Foreskin melanocyte (primary cell): ENCODE measurements at places on chromosomes 2 and 18.
A peak's percentile ranks its signal among the peaks of the same experiment; 100 is the strongest.

- no peak for DNase-seq
Observed at GRCh38 chr2:3433776-3434400, 54.4 kb downstream of the TRAPPC12 start.

DNA sequence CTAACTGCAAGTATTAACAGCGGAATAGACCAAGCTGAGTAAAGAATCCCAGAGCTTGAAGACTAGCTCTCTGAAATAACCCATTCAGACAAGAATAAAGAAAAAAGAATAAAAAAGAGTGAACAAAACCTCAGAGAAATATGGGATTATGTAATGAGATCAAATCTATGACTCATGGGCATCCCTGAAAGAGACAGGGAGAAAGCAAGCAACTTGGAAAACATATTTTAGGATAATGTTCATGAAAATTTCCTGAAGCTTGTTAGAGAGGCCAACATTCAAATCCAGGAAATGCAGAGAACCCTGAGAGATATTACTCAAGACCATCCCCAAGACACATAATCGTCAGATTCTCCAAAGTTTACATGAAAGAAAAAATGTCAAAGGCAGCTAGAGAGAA is 17.3 kb downstream of the PFN4 start:
- DNase-seq = no peak

- DNase-seq = no peak
Observed at GRCh38 chr18:61896757-61897156, 4.0 kb upstream of the RNF152 start.

GRCh38 chr2:84033347-84033974 is 425.6 kb downstream of the SUCLG1 start:
- no peak for DNase-seq

DNA sequence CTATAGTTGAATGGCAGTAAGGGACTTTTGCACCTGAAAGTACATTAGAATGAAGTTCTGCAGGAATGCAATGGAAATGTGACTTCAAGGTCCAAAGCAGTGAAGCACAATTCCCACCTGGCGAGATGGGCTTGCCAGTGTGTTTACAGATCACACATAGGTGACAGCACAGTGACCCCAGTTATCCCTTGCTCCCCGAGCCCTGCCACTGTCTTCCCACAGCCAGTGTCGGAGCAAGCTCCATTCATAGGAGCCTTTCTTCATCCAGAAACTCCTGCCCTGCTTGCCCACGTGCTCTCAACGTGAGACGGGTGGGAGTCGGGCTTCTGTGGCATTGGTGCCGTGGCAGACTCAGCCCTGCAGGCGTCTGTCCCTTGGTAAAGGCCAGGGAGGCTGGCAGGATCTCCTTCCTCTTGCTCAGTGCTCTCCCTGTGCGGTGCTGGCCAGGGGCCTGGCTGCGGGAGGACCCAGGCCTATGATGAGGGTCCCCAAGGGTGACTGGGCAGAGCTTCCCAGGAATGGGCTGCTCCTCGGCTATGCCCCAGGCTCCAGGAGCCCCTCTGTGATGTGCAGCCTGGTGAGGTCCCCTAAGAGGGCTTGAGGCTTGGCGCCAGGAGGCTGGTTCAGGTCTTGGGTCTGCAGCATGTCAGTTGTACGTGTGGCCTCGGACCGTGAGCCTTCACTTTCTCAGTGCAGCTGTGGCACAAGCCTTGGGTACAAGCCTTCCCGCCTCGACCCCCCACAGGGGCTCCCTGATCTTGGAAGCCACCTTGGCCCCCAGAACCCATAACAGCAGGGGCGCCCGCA is 40.2 kb downstream of the SNED1 start:
- no peak for DNase-seq

GRCh38 chr18:37889963-37890362 is 324.4 kb upstream of the CELF4 start:
- no peak for DNase-seq

DNA sequence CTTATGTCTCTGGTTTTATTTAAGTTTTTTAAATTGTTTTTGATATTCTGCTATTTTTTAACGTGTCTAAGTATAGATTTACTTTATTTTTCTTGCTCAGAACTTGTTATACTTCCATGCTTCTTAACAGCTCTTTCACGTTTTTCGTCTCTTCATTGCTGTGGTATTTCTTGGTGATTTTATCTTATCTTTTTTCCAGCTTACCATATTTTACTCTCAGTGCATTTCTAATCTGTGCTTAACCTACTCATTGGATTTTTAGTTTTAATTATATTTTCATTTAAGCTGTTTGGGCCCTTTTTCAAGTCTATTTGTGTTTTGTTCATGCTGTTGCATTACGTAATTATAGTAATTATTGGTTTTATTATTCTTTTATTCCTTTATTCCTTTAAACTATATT is 11.1 kb downstream of the SLC9A2 start:
- DNase-seq = no peak

DNA sequence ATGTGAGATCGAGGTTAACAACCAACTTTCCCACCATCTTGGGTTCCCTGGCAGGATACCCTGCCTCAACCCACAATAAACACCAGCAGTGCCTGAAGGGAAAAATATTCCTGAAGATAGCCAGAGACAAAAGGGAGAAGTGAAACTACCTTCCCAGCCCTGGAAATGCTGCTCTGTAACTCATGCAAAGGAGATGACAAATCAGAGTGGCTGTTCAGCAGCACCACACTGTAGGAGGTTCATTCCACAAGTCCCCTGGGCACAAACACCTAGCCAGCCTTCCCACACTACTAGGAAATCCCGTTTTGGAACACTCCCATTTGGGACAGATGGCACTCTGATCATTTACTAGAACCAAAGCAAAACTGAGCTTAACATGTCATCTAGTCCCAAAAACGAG is 190.7 kb upstream of the RBBP8 start:
- DNase-seq = no peak

DNA sequence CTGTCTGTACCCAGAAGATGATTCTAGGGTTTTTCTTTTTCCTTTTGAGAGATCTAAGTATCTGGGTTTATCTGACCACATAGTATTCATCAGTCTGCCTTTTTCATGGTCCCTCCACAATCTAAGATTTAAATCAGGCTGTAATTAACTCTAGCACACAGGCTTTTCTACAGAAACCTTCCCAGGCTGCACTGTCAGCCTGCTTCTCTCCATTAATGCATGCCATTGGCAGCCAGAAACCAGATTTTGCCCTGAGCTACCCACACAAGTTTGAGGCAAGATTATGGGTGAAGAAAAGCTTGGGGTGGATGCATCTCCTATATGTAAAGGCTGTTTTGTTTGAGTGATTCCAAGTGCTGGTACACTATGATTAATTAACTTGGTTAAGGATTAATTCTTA is 45.7 kb upstream of the EML4 start:
- DNase-seq = no peak

DNA sequence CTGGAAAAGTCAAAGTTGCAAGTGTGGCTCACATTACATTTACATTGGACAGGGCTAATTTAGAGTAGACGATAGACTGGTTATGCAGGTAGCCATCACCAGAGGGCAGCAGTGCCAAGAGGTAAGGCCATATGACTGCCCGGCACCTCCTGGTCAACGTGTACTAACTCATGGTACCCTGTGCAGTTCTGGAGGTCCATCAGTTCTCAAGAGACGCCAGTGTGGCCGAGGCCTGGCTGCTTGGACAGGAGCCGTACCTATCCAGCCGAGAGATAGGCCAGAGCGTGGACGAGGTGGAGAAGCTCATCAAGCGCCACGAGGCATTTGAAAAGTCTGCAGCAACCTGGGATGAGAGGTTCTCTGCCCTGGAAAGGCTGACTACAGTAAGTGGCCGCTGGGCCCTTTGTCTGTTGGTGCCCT is 65.8 kb upstream of the EML6 start:
- no peak for DNase-seq

- no peak for DNase-seq
Observed at GRCh38 chr2:234005126-234005525, 45.4 kb upstream of the SPP2 start.

DNA sequence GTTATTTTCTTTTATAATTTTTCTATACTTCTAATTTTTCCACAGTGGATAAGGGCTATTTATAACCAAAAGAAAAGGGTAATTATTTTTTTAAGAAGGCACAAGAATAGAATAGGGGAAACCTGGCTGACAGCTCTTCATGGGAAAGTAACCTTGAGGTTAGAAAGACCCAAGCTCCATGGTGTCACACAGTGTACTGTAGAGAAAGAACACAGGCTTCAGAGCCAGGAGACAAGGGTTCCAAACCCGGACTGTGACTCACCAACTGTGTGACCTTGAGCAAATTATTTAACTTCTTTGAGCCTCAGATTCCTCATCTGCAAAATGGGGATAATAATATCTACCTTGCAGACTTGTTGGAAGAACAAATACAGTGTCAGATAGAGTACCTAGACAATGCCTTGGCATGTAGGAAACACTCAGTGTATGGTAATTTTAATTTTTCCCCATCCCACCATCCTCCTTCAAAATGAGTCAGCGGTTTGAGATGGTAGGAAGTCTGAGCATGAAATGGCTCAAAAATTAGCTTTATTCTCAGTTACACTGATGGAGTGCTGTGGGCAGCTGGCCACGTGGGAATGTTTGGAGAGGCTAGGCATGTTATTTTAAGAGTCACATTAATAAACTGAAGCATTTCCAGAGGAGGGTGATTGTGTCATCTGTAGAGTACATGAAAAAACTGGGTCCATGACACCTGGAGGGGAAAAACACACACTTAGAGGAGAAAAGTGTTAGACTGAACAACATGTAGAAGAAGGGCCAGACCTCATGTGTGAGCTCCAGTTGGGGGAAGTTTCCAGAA is 36.7 kb downstream of the TMEM37 start:
- no peak for DNase-seq

DNA sequence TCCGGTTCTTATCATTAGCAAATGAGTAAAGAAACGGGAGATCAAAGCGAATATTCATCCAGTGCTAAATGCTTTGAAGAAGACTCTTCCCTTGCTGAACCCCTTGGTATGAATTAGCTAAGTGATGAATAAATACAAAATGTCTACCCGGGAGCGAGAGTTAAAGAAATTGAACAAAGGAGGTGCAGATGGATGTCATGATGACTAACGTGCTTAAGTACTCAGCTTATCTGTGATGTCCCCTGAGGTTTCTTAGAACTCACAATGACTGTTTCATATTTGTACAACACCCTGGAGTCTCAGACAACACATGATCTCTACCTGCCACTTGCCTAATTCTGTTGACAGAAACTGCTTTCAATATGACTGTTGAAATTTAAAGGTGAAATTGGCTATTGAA is 148.5 kb downstream of the TMEM200C start:
- no peak for DNase-seq

GRCh38 chr18:70415823-70416488 is 127.1 kb downstream of the SOCS6 start:
- DNase-seq = no peak

DNA sequence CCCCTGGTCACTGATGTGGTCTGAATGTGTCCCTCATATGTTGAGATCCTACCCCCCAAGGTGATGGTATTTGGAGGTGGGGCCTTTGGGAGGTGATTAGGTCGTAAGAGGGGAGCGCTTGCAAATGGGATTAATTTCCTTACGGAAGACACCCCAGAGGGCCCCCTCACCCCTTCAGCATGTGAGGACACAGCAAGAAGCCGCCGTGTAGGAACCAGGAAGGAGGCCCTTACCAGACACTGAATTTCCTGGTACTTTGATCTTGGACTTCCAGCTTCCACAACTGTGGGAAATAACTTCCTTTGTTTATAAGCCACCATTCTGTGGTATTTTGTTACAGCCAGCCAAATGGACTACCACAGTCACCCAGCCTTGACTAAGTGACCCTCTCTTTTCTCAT is 35.9 kb downstream of the NCK2 start:
- no peak for DNase-seq

DNA sequence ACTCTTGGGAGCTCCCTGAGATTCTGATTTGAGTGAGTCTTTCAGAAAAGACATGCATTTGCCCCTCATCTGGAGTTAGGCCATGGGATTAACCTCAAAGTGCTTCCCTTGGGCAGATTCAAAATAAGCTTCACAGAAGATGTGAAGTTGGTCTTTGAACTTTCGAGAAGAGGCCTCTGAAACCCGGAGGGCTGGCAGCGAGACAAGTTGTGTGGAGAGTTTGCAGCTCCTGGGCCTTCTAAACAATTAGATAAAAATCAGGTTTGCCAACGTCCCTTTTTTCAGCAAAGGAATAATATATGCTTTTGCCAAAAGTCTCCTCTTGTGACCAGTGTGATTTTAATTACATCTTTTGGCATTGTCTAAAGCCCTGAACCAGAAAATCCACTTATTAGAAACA is 489.7 kb downstream of the SOX11 start:
- DNase-seq = no peak

DNA sequence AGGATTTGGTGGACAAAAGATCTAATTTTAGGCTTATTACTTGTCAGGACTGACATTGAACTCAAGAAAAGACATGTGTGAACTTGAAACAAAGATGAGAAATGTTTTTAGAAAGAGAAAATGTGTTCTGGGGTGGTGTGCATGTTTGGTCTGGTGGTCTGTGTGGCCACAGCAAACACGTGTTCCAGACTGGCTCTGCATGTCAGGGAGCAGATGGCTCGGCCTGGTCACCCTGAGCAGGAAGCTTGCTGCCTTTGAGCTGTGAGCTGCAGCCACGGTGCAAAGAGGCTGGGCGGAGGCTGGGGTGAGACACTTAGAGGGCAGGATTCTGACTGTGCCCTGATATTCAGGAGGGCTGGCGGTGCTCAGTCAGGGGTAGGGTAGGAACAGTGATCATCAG is 186.1 kb downstream of the CTIF start:
- DNase-seq = no peak

- DNase-seq = no peak
Observed at GRCh38 chr2:96138179-96139145, at the start of gene ASTL. Gene ASTL, minus strand, starts transcription at chr2:96138502. Its CDS starts 66 bp downstream, at chr2:96138436.

DNA sequence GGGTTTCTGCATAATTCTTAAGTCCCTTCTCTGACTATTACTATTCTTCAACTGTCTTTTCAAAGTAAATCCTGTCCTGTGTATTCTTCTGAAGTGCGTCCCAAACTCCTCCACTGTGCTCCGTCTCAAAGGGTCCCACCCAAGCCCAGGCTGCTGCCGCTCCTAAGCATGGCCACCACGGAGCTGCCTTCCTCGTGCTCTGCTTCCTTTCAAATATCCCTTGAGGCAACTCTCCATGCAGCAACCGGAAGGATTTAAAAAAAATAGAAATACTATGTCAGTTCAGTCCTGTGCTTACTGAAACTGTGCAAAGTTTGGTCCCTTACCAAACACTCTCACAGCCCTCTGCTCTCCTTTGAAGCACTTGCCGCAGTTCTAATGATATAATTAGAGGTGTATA is 116.1 kb downstream of the NOL10 start:
- peak; percentile 72 for DNase-seq

- no peak for DNase-seq
Observed at GRCh38 chr2:43212216-43212835, 14.1 kb downstream of the ZFP36L2 start.

DNA sequence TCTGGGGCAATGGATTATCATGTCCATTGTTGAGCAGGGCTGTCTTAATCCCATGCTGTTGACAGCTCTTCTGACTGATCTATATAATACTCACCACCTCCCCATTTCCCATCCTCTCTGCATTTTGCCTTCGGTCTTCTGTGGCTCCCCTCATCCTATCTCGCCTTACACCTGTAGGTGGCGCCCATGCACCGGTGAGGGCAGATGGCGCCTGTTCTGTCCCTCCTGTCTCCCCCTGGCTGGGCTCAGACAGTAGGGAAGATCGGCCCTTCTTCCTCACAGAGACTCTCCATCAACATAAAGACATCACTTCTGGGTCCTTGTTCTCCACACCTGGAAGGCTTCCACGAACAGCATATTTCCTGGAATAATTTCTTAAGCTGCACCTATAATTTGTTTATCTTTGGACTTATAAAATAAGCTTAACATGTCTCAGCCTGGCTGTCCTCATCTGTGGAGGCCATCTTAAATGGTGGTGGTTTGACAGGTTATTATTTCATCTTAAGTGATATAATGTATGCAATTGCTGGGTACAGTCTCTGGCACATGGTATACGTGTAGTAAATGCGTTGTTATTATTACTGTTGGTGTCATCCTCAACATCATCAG is 10.9 kb upstream of the CDH20 start:
- DNase-seq = no peak
